ENCODE measurements at places on chromosomes 16 and 17.

DNA sequence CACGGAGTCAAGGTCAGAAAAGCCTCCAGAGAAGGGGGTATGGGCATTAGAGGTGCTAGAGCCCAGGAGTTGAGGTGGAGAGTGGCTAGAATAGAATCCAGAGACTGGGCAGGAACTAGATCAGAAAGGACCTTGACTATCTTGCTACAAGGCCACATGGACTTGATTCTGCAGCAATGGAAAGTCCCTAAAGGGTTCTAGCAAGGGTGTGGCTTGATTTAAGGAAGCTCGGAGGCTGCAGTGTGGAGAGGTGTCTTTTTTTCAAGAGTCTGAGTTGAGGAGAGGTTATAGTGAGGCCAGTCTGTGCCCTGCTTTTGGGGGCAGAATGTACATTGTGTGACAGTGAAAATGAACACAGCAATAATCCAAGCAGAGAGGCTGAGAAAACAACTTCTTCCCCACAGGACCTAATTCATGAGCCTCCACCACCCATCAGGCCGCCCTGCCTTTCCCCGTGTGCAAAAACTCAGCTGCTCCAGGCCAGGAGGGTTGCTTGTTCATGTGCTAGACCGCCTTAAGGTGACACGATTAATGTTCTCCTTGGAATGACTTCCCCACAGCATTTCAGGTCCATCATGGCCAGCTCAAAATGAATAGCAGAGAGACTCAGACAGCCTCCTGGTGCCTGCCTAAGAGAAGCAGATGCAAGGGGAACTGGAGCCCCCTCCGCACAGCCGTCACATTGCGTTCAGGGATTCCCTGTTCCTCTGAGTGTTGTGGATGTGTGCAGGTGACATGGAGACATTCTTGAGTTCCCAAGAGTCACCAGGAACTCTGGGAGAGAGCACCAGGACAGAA lies 8.7 kb upstream of the BEAN1 start:
- no peak for DNase-seq

GRCh38 chr17:80860703-80861417 lies 130.8 kb upstream of the CHMP6 start:
- DNase-seq: no peak

GRCh38 chr17:83191388-83192160 lies 112.2 kb downstream of the METRNL start:
- DNase-seq: no peak

GRCh38 chr17:69228576-69228975 lies at the start of gene ABCA10:
ABCA10 (minus strand) TSS chr17:69228824; CDS start chr17:69225358, 3,466 bp downstream.
- no peak for DNase-seq

DNA sequence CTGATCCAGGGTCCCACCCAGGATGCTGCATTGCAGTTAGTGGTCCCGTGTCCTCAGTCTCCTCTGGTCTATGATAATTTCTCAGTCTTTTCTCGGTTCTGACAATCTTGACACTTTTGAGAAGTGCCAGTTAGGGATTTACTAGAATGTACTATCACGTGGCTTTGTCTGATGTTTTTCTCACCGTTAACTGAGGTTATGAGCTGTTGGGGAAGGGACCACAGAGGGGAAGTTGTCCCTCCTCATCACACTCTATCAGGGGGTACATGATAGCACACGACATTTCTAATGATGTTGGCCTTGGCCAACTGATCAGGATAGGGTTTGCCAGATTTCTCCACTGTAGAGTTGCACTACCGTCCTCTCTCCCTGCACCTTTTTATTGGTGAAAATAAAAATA lies 250.9 kb upstream of the SDK2 start:
- no peak for DNase-seq

- DNase-seq: no peak
These were observed 12.9 kb downstream of the CMC2 start for GRCh38 chr16:80993834-80994233.

DNA sequence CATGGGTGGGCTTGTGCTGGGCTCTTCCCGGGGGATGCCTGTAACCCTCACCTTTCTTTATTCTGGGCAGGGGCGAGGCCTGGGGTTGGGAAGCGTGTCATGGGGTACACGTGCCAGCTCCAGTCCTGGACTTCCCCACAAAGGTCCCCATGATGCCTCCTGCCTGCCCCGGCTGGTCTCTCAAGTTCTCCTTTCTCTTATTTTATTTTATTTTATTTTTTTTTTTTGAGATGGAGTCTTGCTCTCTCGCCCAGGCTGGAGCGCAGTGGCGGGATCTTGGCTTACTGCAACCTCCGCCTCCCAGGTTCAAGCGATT lies 8.6 kb downstream of the ATP2A3 start:
- no peak for DNase-seq

DNA sequence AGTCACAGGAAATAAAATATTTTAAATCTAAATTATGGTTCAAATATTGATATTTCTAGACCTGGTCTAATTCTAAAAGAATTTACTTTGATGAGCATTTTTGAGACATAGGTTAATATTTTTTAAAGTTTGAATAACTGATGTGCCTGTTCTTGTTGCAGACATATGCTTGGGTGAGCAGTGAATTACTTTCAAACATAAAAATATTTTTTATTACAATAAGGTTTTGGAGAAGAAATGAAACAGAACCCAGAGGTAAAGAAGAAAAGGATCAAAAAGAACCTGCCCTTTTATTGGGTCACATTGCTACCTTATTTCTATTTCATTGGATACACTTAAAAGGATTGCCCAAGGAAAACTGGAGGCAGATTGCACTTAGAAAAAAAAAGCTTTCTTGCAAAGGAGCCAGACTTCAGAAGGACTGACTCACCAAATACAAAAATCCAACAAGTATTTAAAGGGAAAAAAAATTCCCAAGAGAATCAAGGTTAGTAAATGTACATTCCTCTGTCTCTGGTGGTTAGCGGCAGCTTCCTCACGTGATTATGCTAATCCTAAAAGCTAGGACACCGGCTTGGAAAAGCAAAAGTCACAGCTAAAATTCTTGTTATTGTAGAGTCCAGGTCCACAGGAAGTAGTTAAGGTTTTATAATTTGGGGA lies 18.5 kb downstream of the ENPP7 start:
- DNase-seq: no peak

- DNase-seq: no peak
These were observed 13.3 kb upstream of the SDK2 start for GRCh38 chr17:73657473-73658116.

DNA sequence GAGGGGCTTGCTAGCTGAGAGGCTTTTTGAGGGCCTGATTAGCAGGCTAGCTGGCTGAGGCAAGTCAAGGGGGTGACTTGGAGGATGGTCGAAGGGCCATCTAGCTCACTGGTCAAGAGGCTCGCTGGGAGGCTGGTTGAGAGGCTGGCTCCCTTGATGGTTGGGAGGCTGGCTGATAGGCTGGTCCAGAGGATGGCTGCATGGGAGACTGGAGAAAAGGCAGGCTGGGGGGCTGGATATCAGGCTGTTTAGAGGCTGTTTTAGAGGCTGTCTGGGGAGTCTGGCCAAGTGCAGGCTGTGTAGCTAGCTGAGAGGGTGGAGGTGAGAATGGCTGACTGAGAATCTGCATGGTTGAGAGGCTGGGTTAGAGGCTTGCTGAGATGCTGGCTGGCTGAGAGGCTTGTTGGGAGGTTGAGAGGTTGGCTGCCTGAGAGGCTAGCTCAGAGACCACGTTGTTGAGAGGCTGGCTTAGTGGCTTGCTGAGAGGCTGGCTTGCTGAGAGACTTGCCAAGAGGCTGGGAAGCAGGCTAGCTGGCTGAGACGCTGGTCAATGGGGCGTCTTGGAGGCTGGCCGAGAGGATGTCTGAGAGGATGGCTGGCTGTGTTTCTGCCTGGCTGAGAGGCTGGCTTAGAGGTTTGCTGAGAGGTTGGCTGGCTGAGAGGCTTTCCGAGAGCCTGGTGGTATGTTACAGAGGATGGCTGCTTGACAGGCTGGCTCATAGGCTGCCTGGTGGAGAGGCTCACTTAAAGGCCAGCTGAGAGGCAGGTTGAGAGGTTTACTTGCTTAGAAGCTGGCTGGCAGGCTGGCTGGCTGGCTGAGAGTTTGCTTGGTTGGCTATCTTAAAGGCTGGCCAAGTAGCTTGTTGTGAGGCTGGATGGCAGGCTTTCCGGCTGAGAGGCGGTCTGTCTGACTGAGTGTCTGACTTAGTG lies 36.6 kb upstream of the ACSM2B start:
- DNase-seq: no peak

DNA sequence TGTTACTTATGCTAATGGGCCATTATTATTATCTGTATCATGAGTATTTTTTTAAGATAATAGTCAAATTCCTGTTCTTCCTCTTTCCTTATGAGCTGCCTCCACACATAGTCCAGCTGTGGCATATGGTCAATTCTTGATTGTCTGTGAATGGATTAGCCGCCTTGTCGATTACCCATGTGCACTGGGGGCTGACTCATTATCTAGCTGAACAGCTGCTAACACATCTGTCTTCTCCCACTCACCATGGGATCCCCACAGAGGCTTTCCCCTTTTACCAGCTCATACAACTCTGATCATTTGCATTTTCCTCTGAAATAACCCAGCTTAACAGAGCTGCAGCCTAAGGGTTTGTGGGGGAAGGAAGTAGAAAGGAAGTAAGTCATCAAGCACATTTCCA lies 915.0 kb downstream of the CDH11 start:
- no peak for DNase-seq

- no peak for DNase-seq
These were observed 5.4 kb downstream of the NFATC3 start for GRCh38 chr16:68090533-68090932.

- no peak for DNase-seq
These were observed 99.8 kb downstream of the CDH11 start for GRCh38 chr16:65021852-65022595.

GRCh38 chr17:3739422-3740124 lies 15.9 kb downstream of the HASPIN start:
- no peak for DNase-seq

DNA sequence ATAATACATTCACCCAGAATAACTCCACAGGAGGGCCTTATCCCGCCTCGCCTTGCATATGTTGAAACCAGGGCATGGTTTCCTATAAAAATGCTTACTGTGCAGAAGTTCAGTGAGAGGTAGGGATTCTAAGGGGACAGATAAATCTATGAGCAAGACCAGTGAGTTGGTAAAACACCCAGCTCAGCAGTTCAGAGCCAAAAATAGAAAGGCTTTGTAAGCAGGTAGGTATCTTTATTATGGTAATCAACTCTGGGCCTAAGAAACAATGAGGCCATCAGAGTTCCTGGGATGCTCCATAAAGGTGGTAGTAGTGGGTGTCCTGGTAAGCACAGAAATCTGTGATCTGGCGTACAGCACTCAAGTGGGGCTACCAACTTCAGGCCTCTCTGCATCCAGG lies 549.4 kb upstream of the CDH5 start:
- no peak for DNase-seq

- DNase-seq: no peak
These were observed at the start of gene PPL for GRCh38 chr16:4936991-4937781. PPL (minus strand) TSS chr16:4937148; CDS start chr16:4937045, 103 bp downstream.

- DNase-seq: no peak
These were observed 530 bp downstream of the GSG1L start for GRCh38 chr16:28062847-28063521.

DNA sequence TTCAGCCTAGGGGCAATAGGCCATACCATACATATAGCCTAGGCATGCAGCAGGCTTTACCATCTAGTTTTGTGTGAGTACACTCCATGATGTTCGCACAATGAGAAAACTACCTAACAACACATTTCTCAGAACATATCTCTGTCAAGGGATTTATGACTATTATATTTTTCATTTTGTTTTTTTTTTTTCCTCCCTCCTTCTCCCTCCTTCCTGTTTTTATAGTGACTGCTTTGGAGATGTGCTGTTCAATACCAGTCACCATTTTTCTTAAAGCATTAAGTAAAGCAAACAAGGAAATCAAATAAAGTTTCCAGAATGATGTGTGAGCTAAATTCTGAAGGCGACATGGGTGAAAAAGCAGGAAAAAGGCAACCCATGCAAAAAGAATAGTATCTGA lies 194.6 kb downstream of the STX8 start:
- no peak for DNase-seq

DNA sequence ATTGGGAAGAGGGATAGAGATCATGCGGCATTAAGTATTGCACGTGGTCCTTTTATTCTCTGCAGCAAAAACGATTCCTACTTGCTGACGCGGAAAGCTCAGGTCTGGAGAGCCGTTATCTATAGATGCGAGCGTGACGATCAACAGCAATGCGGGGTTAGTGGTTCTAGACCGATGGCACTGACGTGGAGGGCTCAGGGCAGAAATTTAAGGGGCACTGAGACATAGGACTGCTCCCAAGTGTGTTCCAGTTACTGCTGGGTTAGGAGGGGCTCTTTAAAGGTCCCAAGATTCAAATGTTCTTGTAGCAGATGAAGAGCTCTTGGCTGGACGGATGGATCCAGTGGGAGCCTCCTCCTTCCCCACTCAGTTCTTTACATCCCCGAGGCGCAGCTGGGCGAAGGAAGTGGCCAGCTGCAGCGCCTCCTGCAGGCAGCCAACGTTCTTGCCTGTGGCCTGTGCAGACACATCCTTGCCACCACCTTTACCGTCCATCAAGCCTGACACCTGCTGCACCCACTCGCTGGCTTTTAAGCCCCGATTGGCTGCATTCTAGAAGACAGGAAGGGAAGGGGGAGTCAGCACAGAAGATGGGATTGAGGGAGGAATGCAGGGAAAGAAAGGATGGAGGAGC lies 732 bp upstream of the EXOSC6 start:
- DNase-seq: no peak

DNA sequence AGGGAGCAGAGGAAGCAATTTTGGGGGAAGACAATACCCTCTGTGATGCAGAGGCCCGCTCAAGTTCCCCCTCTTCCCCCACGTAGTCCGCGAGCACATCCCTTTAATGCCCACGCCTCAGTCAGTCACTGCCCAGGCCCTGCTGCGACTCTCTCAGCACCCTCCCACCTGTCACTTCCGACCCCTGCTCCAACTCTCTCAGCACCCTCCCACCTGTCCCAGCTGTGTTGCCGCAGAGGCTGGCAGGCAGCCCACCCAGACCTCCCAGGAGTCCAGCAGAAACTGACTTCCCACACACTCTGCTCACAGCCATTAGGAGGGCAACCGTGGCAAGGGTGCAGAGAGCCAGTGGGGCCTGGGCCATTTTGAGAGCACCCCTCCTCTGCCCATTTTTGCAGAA lies 92.7 kb downstream of the WSCD1 start:
- DNase-seq: no peak

- DNase-seq: no peak
These were observed 7.8 kb upstream of the TEX19 start for GRCh38 chr17:82351254-82351712.

DNA sequence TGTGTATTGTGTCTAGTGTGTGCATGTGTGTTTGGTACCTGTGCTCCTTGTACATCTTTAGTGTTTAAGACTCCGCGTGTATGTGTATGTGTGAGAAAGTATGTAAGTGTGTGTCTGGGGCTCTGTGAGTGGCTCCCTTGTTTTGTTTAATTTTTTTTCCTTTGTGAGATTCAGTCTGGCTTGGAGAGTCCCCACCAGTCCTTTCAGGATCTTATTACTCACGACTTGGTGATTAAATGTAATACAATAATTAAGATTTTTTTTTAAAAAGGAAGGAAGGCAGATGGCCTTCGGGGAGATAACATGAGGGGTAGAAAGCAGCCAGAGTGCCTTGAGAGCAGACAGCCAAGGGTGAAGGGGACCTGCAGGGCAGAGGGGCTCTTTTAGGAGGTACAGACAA lies 33.9 kb downstream of the FZD2 start:
- DNase-seq: no peak

- no peak for DNase-seq
These were observed 50.0 kb downstream of the OTOA start for GRCh38 chr16:21713549-21714368.

GRCh38 chr16:88850531-88851199 lies 6.1 kb downstream of the GALNS start:
- DNase-seq: no peak

- no peak for DNase-seq
These were observed 24.2 kb upstream of the ABCA9 start for GRCh38 chr17:69084911-69085310.

- DNase-seq: no peak
These were observed 13.9 kb downstream of the MMP2 start for GRCh38 chr16:55492756-55493380.

Measured in stimulated activated CD8-positive, alpha-beta memory T cell treated with anti-CD3 and anti-CD28 coated beads, Interleukin-7, amount 100 ng/mL, for 48 hours (primary cell).